ENCODE measurements at places on chromosomes 4 and X.

DNA sequence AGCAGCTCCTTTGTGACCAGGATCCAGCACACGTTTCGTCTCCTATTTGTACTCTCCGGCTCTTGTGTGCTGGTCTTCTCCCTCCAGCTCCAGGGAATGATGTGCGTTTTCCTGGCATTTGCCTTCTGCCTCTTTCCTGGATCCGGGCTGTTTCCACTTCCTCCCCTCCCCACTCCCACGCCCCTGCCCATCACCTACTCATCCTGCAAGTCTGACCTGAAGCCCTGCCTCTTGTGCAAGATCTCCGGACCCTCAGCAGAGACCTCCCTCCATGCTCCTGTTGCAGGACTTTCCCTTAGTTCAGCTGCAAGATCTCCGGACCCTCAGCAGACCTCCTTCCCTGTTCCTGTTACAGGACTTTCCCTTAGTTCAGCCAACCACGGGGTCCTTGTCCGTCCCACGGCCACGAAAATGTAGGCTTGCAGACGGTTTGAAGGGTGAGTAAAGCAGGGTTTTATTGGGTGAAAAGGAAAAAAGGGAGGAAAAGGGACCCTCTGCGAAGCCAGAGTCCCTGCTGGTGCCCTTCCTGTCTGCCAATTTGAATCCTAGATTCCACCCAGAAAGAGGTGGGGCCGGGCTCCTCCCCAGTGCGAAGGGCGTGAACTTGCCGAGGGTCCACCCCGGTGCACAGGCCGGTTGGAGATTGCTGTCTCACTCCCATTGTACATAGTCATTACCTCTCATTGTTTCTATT, 74.4 kb upstream of the IRF2 start:
- no peak for DNase-seq

- no peak for DNase-seq
These were observed 322.0 kb upstream of the PPARGC1A start for GRCh38 chr4:24211856-24212255.

DNA sequence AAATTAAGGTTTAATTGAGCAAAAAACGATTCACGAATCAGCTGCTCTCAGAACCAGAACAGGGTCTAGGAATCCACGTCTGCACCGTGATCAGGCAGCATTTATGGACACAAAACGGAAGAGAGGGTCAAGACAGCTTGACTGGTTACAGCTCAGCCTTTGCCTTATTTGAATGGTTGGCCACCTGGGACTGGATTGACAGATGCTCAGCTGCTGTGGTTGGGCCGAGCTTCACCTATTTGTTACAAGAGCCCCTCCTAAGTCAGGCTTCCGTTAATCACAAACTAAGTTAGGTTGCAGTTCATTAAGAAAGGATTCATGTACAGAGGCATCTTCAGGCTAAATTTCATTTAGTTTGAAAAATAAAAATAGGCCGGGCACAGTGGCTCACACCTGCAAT, 50.6 kb upstream of the MAN2B2 start:
- no peak for DNase-seq

GRCh38 chrX:69285401-69285877, 120.2 kb upstream of the PJA1 start:
- DNase-seq, result no peak

- DNase-seq, result no peak
These were observed 68.8 kb upstream of the PPP1R2C start for GRCh38 chrX:42846741-42847140.

GRCh38 chr4:71604785-71605184, 179.1 kb downstream of the GC start:
- DNase-seq, result no peak

DNA sequence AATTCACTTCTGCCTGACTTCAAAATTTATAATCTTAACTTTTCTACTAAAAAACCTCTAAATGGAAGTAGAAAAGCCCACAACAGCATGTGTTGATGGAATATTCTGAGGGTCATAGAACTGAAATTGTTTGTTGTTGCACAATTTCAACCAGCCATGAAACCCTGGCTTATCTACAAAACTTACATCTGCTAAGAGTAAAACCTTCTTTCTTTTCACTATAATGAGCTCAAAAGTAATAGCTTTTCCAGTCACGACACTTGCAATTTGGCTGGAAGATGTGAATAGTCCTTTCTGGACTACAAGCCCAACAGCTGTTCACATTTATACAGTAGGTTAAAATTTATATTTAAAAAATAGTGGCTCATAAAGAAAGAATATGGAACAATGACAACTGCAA, 250.0 kb downstream of the GPAT3 start:
- DNase-seq, result no peak

DNA sequence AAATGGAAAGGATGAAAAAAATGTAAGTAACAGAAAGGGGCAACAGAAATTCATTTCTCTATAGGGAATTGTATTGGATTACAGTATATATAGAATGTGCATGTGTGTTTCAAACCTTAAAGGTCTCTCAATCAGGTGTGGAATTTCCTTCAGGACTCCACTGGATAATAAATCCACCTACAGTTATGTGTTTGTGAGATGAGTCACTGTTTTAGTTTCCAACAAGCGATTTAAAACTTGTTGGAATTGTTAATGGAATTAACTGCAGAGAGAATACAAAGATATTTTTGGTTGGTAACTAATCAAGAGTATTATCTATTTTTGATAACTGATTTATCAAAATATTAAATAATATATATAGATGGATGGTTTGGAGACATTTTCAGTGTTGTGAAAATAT, 32.8 kb downstream of the CEP44 start:
- no peak for DNase-seq

GRCh38 chr4:3409571-3410091, 32.1 kb upstream of the HGFAC start:
- DNase-seq, result no peak

GRCh38 chr4:5237086-5237660, 185.9 kb downstream of the STK32B start:
- DNase-seq, result no peak

DNA sequence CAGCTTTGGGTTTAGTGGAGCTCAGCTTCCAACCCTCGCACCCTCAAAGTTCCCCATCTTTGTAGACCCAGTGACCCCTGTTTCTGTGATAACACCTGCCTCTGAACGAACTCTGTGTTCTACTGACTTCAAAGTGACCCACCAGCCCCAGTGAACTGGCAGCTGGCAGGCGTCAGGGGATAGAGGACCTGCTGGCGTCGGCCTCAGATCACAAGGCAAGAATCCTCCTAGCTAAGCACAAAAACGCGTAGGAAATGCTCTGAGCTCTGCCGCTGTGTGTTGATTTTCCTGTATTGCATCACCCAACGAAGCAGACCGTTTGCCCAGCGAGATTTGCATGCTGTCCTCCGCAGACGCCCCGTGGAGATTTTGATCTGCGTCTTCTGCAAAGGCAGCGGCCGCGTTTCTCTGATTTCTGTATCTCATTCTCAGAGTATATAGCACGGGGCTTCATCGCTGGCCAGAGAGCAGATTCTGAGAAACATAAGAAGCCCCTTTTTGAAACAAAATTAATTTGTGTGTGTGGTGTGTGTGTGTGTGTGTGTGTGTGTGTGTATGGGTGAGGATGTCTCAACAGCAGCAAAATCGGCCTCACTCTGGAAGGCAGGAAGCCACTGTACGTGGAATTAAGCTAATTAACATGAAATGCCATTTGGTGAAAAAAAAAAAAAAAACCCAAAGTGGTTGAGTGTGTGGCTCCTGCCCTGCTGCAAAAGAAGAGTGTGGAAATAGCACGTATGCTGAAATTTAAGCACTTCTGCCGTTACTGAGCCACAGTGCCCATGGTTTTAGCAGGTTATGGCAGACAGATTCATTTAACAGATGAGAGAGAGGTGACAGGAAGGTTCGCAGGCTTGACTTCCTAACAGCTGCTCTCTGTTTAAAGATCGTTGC, 29.2 kb upstream of the ASMTL start:
- peak; percentile 64 for DNase-seq

DNA sequence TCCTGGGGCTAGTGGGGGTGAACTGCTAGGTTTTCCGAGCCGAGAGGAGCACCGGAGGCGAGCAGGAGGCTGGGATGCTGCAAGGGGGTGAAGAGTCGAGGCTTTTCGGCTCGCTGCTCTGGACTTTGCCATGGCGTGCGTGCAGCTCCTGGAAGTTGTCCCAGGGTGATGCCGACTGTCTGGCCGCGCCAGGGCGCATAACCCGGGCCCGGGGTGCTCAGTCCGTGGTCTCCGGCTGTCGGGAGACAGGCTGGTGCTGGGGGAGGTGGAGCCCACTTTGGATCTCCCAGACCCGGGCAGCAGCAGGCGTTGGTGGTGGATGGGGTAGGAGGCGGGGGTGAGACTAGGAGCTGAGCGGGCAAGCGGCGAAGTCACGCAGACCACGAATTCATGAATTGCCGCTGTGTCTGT, 793 bp downstream of the GRIA3 start:
- no peak for DNase-seq

DNA sequence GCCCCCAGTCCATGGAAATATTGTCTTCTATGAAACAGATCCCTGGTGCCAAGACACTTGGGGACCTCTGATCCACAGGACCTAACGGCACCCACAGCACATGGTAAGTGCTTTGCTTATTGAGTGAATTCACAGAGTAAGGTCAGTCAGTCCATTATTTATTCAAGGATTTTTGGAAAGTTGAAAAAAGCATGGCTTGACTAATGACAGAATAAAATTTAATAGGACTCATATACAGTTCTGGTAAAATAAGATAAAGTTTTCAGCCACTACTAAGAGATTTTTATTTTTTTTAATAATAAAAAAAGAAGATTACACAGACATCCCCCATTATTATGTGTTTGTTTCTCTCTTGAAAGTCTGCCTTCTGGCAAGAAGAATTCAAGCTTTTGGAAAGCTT, 490.6 kb upstream of the HS3ST1 start:
- DNase-seq, result no peak

DNA sequence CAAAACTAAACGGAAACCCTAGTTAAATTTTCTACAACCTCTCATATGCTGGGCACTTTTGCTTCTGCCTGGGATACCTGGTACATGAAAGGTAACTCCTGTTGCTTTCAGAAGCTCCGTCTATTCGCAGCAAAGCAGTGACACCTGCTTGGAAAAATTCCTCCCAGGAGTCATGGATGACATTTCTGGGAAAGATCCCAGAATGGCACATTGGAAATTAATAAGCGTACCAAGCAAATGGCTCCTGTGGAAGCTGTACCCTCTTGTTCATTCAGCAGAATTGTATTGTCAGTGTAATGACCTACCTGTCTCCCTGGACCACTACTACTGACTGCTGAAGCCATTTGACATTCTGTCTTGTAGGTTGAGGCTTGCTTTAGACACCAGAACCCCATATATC, 349.7 kb upstream of the NOCT start:
- no peak for DNase-seq

- DNase-seq, result no peak
These were observed 287.0 kb downstream of the ARHGAP24 start for GRCh38 chr4:85761803-85762528.

- DNase-seq, result no peak
These were observed 117.5 kb downstream of the PCDH18 start for GRCh38 chr4:137414802-137415201.

DNA sequence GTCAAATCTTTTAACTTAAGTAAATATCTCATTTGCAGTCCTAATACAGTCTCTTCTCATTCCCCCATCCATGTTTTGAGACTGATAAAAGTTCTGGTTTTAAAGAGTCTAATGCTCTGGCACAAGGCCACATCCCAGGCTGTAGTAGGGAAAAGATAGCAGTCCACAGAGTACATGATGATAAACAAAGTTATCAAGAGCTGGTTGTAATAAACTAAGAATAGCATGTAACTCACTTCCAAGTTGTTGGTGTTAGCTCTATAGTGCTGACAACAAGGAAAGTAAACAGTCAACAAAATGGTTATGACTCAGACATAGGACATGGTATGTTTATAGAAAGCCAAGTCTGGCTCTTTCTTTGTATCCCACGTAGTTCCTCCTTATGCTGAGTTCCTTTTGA, 21.8 kb upstream of the AREG start:
- DNase-seq, result no peak

GRCh38 chrX:53438174-53438831, 4.1 kb upstream of the HSD17B10 start:
- no peak for DNase-seq

DNA sequence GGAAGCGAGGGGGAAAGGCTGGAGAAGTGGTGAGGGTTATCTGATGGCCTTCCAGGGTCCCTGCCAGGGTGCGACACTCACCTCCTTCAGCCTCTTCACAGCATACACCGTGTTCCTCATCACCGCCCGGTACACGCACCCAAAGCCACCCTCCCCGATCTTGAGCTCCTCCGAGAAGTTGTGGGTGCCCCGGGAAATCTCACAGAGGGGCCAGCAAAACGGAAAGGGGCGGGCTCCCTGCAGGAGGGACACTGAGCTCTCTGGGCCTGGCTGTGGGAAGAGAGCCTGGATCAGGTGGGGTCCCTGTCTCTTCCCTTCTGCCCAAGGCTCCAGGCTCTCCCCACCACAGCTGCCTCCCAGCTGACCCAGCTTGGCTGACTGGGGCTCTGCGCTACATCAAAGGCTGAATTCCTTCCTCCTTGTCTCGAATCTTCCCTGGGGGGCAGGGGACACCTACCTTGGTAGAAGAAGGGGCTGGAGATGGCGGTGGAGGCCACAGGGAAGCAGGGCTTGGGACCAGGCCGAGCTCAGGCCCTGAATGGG, 1.1 kb downstream of the IRAK1 start:
- no peak for DNase-seq

GRCh38 chrX:16022580-16023200, 100.7 kb upstream of the GRPR start:
- DNase-seq, result no peak

DNA sequence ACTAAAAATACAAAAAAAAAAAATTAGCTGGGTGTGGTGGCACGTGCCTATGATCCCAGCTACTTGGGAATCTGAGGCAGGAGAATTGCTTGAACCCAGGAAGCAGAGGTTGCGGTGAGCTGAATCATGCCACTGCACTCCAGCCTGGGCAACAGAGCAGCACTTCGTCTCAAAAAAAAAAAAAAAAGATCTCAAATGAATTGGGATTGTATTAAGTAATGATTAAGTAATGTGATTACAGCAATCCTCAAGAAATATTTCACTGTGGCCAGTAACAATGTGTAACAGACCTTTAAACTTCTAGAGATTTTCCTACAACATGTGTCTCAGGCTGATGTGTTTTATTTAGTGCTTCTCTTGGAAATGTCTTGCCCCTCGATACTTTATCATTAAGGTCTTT, 46.8 kb downstream of the PKD2 start:
- DNase-seq, result no peak

DNA sequence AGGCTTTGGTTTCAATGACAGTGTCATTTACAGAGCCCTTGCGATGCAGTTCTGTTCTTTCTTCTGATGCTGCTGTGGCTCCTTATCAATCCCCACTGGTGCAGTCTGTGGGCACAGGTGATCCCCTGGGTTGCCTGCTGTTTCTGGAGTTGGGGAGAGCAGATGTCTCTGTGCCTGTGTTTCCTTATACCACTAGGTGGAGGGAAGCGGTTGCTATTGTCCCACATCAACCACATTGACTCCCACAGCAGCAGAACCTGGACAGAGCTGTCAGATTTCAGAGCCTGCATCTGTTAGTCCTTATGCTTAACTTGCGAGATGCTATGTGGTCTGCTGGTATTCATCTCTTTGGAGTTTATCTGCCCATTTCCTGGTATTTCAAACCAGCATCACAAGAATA, 57.7 kb downstream of the NEIL3 start:
- DNase-seq, result no peak

DNA sequence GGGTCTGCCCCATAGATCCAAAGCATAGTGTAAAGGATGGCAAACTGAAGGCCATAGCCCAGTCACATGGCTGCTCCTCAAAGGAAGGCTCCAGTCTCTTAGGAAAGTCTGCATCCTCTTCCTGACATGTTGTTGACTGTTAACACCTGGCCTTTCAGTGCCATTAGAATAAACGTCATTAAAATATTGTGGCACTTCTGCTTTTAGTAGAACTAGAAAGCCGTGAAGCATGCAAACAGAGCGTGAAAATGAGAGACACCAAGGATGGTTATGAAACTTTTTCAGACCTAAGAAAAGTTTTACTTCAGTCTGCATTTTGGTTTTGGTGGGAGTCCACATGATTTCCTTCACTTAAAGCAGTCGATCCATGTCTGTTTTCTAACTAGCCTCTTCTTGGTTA, 41.1 kb upstream of the AFF2 start:
- no peak for DNase-seq

Measured in stimulated activated CD4-positive, alpha-beta T cell treated with anti-CD3 and anti-CD28 coated beads, TNF-alpha, amount 100 ng/mL, for 48 hours (primary cell).